Foreskin keratinocyte (primary cell): ENCODE measurements at places on chromosomes 3 and 15. TPM values are rescaled to one million over a fixed set of nuclear protein-coding genes. Genes with fewer than 3 reads are reported as not detected.
A peak's percentile ranks its signal among the peaks of the same experiment; 100 is the strongest.

DNA sequence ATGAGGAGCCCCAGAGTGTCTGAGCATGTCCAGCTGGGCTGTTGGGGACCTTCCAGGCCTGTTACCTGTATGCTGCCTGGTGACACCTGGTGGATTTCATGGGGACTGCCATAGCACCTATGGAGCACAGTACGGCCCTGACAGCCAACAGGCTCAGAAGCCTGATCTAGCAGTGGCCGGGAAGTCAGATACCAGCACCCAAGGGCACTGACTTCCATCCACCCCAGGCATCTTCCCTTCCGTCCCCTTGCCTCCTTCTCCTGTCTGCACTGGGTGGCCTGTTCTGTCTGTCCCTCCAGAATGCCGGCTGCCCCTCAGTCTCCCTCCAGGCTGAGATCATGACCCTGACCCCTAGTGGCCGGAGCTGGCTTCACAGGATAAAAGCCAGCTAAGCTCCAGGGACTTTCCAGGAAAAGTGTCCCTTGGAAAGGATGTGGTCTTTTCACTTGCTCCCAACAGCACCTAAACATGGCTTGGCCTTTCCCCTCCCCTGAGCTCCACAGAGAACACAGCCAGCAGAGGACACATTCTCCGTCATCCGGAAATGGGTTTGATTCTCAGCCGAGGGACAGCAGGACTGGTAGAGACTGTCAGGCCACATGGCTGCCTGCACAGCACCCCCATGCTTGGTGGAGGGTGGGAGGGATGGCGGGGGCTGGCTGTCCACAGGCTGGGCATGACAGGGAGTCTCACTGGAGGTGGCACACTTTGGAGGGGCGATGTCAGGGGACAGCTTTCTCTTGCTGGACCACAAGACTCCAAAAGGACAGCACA, 9.5 kb downstream of the RPS17 start:
- DNase-seq: peak; percentile 42

- DNase-seq: peak; percentile 72
These were observed 26.1 kb upstream of the TM4SF4 start for GRCh38 chr3:149448331-149448831.

SLC6A6 gene
- 13.6 and 14.8 TPM in 2 replicates for total RNA-seq

DNA sequence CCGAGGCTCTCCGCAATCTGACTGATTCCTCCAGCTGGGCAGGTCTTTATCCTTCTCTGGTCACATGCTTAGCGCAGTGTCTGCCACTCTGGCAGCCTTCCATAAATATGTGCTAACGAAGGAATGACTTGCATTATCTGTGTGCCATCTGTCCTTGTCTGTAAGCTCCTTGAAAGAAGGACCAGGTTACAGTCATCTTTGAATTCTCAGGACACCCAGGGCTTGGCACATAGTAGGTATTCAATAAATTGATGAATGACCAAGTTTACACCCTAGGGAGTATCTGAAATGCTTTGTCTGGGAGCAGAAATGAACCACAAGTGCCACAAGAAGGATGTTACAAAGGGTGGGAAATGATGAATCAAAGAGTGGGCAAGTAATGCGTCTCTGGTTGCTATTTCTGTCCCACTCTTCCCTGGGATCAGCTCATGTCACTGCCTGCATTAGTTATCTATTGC, 16.5 kb upstream of the FAM3D start:
- DNase-seq: no peak

RYR3 gene
- under 0.01 TPM in 2 replicates for total RNA-seq

DNA sequence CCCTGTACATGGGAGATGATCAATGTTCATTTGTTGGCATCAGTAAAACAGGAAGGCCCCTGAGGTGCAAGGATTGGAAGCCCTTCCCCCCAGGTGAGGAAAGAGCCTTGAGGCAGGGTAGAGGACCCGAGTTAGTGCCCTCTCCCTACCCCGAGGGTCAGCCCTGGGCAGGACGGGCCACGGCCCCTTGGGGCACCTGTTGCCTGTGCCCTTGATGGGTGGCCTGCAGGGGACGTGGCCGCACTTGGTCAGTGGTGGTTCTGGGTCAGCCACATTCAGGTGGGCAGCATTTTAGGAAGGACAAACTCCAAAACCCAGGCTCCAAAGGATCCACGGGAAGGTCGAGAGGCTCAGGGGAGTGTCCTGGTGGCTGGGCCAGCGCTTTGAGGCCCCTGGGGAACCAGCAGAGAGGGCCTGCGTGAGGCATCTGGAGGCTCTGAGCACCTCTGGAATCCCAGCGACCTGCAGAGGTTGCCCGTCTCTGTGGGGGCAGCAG, 15.8 kb upstream of the RPUSD3 start:
- DNase-seq: no peak

LYZL4 gene
- total RNA-seq: not detected in 2 replicates

RLBP1 gene
- total RNA-seq: not detected in 2 replicates

DNA sequence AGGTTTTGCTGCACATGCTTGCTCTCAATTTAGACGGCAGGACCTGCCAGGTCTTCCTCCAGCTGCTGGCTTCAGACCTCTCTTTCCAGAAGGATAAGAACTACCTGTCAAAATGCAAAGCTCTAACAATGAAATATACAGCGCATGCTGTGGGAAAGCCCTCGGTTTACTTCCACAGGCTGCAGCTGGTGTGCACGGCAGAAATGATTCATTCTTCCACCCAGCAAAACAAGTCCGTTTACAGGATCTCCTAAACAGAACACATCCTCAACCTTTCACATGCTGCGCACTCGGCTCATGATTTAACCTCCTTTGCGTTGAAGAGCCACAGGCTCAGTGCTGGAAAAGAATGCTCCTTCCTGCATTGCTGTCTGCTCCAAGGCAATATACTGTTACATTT, 92.4 kb upstream of the WNT5A start:
- peak; percentile 50 for DNase-seq

DNA sequence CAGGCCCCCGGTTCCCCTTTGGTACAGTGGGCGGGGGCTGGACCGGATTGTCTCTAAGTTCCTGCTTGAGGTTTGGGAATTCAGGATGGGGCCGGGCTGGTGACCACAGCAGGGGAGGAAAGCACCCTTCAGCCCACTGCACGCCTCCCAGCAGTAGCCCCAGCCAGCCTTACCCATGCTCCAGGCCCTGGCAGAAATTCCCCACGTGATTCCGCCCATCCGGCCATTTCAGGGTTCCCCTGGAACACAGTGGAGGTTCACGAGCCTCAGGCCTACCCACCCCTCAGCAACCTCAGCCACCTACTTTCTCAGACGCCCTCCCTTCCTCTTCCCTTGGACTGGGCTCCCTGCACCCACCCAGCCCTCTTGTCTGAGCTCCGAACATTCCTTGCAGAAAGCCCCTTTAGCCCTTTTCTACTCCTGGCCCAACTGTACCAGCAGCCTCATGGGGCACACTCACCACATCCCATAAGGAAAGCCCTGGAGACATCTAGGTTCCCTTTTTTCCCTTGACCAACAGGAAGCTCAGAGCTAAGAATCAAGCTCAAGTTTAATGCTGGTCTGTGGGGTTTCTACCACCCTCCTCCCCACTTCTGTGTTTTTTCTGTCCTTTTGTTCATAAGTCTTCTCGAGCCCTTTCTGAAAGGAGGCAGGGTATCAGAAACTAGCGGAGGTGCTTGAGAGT, 11.5 kb downstream of the ALS2CL start:
- no peak for DNase-seq

DCBLD2 gene
- total RNA-seq: 397 and 472 TPM in 2 replicates

DNA sequence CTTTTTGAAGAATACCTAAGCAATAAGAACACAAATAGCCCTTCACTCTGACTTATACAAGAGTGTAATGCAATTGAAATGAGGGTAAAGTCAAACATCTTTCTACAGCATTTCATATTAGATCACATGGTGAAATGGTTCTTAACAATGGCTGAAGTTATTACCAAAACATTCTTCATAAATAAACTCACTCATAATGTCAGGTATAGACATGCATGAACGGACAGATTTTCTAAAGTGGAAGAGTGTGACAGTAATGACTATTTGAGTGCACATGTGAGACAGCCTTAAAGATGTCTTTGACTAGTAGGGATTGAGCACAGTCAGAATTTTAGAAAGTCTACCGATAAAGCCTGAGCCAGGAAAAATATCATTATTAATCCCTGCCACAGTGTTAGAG, 471.0 kb downstream of the ZPLD1 start:
- DNase-seq: peak; percentile 12

DNA sequence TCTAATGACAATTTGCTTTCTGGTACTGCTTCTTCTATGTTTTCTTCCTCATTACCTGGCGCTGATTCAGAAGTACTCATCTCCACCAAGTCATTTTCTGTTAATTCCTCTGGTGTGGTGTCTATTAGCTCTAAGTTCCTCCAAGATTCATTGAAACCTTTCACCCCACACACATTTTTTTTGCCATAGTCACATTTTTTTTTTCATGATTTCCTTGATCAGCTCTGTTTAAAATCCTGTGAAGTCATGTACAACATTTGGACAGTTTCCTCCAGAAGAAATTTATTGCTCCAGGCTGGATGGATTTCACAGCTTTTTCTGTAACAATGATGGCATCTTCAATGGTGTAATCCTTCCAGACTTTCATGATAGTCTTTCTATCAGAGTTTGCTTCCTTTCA, 243.2 kb upstream of the VEPH1 start:
- DNase-seq: peak; percentile 42

ZNF502 gene
- total RNA-seq: 3.7 and 3.9 TPM in 2 replicates

- DNase-seq: no peak
These were observed 319.8 kb downstream of the IL5RA start for GRCh38 chr3:2790266-2790815.

- DNase-seq: peak; percentile 28
These were observed 29.7 kb downstream of the BUB1B start for GRCh38 chr15:40190591-40190990.

- no peak for DNase-seq
These were observed 379.6 kb downstream of the MECOM start for GRCh38 chr3:169283951-169284350.

TIMP4 gene
- total RNA-seq: 0.14 TPM in 1 of 2 replicates, not detected in the other

DNA sequence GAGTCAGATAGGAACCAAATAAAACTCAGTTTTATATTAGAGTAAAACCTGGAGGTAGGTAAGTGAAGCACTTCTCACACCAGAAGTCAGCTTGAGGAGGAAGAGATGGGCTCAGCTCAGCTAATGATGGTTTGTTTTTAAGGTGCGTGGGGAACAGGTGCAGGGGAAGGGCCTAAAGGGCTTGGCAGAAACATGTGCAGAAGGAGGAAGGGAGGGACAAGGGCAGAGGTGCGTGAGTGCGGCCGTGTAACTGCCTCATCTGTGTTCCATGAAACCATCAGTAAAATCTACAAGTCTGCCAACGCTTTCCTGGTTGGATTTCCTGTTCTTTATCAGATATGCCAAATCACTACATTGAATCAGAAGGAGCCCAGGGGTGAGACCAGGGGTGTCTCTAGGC, 19.9 kb downstream of the FYCO1 start:
- no peak for DNase-seq

- DNase-seq: no peak
These were observed 68.1 kb upstream of the FOXP1 start for GRCh38 chr3:71651625-71652024.

- no peak for DNase-seq
These were observed 15.3 kb downstream of the FLNB start for GRCh38 chr3:58023531-58023930.

- no peak for DNase-seq
These were observed 113.1 kb downstream of the THSD4 start for GRCh38 chr15:71228403-71228802.

DNA sequence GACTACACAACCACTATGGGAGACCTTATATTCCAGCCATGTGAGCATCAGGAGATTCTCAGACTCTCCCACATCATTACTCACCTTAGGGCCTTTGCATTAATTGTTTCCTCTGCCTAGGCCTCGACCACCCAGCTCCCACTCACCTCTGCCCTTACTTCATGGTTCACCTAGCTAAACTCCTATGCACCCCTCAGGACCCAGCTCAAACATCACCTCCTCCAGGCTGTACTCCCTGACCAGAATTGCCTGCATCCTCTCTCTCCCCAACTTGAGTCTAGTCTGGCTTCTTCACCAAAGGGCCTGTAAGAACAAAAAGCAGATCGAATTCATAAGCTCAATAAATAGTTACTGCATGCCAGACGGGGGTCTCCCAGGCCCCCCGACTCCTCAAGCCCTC, 53.1 kb upstream of the FAM174B start:
- DNase-seq: no peak

DNA sequence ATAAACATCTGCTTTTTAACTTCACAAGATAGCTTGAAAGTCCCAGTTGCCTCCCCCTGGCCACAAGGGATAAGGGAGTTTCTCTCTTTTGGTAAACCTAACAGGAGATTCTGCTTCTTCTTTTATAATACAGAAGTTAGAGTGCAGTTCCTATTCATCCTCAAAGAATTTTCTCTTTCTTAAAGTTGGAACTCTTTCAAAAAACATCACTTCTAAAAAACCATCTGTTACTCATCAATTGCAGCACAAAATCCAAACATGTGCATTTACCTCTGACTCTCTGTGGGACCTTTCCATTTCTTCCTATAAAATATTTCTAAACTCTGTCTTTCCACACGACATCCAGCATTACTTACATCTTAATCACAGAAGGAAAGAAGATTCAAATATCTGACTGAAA, 5.1 kb downstream of the DPH6 start:
- DNase-seq: peak; percentile 27

DNA sequence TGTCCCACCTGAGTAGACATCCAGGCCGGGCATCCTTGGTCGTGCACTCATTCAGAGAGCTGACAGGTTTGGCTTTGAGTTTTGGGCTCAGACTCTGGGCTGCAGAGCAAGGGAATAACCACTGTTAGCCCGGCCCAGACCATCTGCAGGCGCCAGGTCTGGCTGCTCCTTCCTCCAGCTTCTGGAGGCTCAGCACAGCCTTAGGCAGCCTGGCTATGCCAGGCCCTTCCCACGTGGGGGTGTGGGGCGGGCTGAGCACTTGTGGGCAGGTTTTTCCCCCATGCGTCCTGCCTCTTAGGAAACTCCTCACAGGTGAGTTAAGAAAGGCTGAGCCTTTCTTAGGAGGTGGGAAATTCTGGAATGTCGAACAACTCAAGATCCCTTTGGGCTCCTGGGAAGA, 11.2 kb downstream of the PLA2G4B start:
- peak; percentile 54 for DNase-seq

DNA sequence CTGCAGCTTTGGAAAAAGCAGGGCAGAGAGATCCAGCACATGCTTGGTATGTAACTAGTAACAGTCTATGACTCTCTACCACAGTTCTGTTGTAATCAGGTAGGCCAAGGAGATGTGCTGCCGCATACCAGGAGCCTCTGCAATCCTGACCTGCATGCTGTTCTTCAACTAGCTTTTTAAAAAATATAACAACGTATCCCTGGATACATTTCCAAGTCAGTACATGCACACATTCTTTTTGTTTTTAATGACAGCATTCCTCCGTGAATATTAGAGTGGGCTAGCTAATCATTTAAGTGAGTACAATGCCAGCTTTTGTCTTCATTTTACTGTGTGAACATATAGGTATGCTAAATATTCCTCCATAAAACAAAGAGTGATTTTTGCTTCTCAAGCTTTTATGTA, 437.8 kb downstream of the RBMS3 start:
- peak; percentile 99 for DNase-seq
